Activated CD4-positive, alpha-beta T cell treated with anti-CD3 and anti-CD28 coated beads for 24 hours (primary cell): ENCODE measurements at places on chromosomes 3 and 15.

DNA sequence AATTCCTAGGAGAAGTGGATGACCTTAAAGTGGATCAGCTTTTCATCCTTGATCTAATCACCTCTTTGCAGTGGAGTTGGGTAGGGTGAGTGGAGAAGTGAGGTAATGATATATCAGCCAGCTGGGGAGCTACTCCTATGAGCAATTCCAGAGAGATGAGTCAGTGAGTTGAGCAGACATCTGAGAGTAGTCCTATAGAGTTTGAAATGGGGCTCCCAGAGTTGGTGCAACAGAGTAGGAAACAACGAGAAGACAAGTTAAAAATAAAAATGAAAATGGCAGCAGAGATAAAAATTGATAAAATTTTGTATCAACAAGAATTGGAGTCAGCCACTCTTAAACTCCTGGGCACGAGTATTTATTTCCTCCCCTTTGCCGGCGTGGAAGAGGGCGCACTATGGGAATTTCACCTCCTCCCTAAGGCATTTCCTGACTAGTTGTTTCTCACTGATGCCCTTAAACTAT, 150.8 kb upstream of the DPH6 start:
- no peak for DNase-seq

DNA sequence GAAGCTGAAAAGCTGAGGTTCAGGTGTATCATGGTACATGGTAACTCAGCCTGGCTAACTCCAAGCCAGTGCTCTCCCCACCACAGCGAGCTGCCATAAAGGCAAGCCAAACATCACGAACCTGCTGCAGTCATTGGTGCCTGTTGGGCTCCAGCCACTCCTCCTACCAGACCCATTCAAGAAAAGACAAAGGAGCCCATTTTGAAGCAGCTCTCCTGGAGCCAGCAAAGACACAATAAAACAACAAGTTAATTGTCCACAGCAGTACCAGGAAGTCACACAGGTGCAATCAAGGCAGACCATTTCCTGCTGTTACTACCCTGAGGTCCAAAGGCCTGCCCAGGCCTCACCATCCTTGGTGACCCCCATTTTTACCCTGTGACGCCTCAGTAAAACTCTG, 77.6 kb downstream of the DAPK2 start:
- DNase-seq: no peak

DNA sequence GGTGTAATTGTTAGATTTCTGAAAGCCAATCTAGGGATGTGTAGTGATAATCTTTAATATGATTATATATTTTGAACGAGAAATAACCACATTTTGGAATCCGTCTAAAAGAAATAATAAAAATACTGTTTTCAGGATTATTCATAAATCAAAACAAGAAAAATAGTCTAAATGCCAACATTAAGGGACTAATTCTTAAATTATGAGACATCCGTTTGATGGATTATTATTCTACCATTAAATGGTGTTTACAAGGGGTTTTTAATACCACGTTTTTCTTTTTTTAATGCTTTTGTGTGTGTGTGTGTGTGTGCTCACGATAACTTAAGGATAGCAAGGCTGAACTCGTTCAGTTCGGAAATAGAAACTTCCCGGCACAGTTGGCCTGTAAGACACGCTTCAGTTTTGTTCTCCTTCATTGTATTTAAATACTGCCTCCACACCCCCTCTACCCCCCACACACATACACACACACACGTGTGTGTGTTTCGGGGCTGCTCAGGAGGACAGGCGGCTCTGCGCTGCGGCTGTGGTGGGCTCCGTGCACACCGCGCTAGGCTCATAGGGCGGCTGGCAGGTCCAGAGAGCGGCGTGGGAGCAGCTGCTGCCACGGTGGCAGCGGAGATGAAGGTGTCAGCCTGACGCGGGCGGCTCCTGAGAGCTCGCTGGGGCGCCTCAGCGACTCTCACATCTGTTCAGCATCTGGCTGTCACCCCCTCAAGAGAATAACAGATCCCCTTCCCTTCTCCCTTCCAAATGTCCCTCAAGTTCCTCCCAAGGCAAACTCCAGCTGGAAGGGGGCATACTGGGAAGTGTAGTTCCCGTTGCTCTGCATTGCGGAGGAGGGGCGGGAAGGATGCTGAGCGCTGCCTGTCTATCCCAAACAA, 23.0 kb upstream of the ANP32A start:
- DNase-seq: no peak

- DNase-seq: no peak
Observed at GRCh38 chr15:98667521-98668179, 19.3 kb downstream of the IGF1R start.

GRCh38 chr15:91412138-91412928, 312.3 kb downstream of the SV2B start:
- DNase-seq: no peak

DNA sequence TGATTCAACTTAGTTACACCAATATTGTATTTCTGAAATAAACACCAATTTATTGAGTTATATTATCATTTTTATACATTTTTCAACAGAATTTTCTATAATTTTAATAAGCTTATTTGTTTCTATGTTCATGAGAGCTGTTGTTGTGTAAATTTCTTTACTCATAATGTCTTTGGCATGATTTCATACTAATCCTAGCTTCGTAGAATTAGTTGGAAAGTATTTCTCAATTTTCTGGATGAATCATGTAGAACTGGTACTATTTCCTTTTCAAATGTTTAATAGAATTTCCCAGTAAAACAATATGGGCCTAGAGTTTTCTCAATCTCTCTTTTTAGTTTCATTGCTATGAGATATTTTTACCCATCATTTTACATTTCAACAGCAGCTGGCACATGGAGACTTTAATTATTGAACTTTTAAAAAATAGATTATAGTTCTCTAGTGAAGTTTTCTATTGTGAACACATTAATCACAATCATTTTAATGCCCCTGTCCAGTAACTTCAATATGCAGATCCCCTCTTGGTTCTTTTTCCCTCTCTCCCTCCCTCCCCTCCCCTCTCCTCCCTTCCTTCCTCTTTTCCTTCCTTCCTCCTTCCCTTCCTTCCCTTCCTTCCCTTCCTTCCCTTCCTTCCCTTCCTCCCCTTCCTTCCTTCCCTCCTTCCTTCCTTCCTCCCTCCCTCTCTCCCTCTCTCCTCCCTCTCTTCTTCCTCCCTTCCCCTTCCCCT, 1357.1 kb downstream of the ZPLD1 start:
- DNase-seq: no peak

DNA sequence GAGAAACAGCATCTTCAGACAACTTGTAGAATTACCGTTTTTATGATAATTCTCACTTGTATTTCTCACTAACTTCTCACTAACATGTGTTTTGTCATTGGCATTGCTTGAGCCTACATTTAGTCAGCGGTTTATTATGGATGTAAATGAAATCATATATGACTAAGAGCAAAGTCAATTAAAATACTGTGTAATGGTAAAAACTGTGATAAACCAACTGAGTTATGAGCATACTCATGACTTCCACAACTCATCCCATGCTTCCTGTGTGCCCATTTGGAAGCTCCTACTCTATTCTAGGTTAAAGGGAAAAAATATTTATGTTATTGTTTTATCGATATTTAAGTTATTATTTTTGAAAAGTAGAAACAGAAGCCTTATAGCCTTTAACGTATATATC, 12.8 kb downstream of the PXK start:
- DNase-seq: no peak

DNA sequence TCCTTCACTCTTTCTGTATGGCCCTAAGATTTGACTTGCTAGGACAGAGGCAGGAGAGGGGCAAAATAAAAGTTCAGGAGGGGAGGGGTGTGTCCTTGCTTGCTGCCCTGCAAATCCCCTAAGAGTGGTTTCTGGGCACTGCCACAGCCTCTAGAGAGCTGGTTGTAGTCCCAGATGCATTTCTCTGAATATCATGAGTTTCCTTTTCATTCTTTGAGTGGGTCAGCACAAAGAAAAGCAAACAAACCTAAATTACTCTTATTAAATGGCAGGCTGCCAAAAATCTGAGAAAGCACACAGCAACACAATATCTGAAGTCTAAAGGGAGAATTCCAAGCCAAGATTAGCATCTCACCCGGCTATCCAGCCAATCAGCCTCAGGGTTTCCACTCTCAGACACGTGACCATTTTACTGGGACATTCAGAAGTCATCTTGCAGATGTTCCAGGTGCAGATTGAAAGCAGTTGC, 919.3 kb downstream of the TUSC7 start:
- DNase-seq: no peak

GRCh38 chr3:43792904-43793303, 102.2 kb downstream of the ABHD5 start:
- DNase-seq: no peak

DNA sequence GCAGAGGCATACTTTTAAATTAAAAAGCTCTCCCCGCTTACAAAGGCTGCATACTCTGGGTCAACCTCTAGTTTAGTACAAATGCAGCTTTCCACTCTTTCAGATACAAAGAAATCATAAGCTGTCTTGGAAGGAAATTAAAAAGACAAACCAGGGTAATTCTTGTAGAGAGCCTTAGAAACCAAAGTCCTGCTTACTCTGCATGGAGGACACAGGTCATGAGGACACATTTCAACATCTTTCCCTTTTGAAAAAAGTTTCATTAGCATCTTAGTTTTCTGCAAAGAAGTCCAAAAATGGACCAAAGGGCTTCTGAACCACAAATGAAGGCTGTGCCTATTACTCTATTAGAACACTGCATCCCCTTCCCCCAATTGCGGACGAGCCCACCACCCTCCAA, 50.5 kb upstream of the WNT5A start:
- DNase-seq: no peak

DNA sequence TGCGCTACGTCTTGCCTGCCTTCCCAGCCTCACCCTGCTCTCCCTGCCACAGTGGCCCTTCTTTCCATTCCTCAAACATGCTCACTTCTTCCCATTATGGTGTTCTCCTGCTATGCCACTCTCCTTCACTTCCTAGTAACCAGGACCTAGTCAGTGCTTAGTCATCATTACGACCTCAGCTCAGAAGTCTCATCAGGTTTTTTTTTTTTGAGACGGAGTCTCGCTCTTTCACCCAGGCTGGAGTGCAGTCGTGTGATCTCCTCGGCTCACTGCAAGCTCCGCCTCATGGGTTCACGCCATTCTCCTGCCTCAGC, 149.5 kb downstream of the GREM1 start:
- DNase-seq: no peak

DNA sequence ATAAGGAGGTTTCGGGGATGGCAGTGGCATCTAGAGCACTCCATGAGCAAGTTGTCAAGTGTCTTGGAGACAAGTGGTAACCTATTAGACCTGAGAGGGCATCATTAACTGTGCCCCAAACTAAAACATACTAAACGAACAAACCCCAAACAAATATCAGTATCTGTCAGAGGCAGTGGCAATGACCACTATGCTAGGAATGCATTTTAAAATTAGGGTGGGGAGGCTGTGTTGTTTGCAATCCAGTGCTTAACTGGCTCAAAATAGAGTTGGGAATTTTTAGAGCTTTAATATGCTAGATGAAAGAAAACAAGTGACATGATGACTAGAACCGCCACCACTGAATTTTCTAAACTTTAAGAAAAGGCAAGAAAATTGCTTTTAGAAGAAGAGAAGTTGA, 51.8 kb upstream of the TPRG1 start:
- no peak for DNase-seq

DNA sequence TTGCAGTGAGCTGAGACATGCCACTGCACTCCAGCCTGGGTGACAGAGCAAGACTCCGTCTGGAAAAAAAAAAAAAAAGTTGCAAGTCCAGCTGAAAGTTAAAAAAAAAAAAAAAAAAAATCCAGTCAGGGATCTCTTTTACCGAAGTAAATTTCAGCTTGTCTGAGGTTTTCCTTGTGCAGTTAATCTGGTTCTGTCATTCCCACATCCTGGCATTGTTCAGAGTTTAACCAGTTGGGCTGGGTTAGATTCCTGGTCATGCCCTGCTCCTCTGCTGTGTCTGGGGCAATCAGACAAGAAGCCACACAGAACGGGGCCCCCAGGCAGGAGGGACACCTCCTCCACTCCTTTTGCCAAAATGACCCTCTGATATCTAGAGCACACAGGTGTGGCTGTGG, 84.1 kb upstream of the KLHL25 start:
- no peak for DNase-seq

DNA sequence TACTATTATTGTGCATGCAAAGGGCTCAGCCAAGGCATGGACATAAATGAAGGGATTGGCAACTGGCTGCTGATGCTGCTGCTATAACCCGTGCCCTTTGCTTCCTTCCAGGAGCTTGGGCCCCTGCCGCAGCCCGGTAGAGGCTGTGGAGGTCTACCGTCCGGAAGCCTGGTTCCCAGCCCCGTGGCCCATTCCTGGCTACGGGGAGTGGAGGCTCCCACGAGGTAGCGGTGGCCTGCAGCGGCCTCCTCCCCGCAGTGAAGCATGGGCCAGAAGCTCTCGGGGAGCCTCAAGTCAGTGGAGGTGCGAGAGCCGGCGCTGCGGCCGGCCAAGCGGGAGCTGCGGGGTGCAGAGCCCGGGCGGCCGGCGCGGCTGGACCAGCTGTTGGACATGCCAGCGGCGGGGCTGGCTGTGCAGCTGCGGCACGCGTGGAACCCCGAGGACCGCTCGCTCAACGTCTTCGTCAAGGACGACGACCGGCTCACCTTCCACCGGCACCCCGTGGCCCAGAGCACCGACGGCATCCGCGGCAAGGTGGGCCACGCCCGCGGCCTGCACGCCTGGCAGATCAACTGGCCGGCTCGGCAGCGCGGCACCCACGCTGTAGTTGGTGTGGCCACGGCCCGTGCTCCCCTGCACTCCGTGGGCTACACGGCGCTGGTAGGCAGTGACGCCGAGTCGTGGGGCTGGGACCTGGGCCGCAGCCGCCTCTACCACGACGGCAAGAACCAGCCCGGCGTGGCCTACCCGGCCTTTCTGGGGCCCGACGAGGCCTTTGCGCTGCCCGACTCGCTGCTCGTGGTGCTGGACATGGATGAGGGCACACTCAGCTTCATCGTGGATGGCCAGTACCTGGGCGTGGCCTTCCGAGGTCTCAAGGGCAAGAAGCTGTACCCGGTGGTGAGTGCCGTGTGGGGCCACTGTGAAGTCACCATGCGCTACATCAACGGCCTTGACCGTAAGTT, 15.0 kb downstream of the SPSB4 start:
- DNase-seq: no peak

DNA sequence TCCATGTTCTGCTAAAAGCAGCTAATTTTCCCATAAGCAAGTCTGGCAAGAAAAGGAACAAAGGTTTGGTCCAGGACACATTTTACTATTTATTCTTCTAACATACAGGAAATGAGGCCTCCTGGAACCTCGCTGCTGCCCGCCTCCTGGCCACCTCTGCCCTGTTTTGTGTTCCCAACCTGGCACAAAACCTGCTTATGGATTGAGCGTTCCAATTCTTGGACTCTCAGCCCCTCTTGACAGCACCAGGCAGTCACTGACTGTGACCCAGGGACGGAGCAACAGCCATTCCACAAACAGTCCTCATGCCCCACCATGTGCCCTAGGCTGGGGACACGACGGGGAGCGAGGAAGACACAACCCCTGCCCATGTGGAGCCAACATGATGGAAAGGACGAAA, 11.6 kb upstream of the SSUH2 start:
- DNase-seq: no peak

DNA sequence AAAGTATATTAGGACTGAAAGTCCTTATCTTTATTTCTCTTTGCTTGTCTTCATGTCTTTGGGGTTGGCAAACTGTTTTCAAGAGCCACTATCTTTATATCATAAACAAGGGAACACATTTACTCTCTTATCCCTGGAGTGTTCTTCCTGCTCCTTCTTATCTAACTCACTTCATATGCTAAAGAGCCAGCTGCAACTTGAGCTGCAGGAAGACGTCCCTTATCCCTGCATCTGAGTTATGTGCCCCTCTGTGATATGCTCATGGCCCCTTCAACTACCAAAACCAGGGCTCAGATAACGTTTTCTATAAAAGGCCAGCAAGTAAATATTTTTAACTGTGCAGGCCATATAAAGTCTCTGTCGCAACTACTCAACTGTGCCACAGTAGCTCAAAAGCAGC, 137.0 kb upstream of the CRBN start:
- no peak for DNase-seq

- DNase-seq: no peak
Observed at GRCh38 chr3:64828276-64828675, 140.5 kb upstream of the ADAMTS9 start.
